ENCODE measurements at places on chromosomes 1 and 21.
A peak's percentile ranks its signal among the peaks of the same experiment; 100 is the strongest.

GRCh38 chr1:224080115-224080774 lies 33.7 kb upstream of the FBXO28 start:
- ATAC-seq, result peak; percentile 92

DNA sequence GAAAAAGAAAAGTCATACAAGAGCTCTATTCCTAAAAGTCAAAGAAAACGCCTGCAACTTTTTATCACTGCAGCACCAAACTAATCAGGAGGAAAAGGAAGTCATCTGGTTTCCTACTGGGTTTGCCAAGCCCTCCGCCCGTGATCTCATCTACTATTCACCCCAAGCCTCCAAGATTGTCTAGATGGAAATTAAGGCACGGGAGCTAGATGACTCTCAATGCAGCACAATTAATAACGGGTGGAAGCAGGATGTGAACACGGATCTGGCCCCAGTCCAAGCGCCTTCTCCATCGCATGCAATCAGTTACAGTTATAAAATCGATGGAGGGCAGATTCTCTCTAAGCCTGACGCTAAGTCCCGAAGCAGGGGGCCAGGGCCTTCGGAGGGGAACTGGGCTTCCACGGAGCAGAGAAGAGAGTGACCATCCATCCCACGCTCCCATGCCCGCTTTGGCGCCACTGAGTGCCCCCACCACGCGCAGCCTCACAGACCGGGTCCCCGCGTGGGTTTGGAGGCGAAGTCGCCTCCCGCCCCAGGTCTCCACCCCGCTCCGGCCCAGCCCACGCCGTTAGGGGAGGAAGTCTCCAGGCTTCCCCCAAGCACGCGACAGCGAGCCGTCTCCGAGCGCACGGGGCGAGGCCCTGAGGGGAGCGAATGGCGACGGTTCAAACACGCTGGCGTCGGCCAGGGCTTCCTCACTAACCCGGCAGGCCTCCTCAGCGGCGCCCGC lies 1.8 kb downstream of the HSF2BP start:
- ATAC-seq, result no peak

DNA sequence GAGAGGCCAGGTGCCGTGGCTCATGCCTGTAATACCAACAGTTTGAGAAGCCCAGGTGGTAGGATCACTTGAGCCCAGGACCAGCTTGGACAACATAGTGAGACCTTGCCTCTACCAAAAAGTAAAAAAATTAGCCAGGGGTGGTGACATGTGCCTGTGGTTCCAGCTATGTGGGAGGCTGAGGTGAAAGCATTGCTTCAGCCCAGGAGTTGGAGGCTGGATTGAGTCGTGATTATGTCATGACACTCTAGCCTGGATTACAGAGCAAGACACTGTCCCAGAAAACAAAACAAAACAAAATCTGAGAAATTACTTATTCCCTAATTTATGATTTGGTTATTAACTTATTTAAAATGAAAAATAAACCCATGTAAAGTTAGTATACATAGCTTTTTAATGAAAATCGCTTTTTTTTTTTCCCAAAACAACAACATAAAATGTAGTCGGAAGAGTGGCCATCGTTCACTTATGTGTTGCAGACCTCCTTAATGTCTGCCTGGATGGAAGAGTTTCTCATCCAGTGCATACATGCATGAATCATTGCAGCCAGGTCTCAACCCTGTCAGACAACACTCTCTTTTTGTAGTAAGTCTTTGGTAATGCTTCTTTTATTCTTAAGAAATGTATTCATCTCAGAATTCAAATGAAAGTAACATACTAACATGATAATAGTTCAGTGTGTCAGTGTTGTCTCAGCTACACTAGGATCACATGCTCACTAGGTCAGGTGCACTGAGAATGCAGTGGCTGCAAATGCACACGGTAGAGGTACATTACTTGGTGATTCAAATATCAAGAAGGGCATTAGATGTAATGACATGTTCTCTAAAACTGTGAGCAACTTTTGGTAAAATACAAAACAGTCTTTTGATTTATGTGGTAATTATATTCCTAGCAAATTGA lies 28.0 kb downstream of the ITSN1 start:
- peak; percentile 32 for ATAC-seq

GRCh38 chr1:17881761-17882160 lies 126.6 kb downstream of the ACTL8 start:
- ATAC-seq, result no peak

- ATAC-seq, result no peak
These were observed 63.2 kb downstream of the GNG4 start for GRCh38 chr1:235586413-235586812.

DNA sequence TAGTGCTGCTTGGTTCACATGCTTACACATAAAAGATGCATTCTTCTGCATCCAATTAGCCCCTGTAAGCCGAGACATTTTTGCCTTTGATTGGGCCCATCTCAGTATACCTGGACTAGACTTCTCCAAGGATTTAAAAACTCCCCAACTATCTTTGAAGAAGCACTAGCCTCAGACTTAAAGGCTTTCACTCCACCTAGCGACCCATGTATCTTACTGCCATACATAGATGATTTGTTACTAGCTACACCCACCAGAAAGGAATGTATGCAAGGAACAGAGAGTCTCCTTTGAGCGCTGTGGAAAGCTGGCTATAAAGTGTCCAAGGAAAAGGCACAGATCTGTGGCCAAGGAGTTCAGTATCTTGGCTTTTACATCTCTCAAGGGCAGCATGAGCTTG lies 91.7 kb downstream of the LIPI start:
- no peak for ATAC-seq

- no peak for ATAC-seq
These were observed 13.9 kb downstream of the SH2D1B start for GRCh38 chr1:162397943-162398560.

DNA sequence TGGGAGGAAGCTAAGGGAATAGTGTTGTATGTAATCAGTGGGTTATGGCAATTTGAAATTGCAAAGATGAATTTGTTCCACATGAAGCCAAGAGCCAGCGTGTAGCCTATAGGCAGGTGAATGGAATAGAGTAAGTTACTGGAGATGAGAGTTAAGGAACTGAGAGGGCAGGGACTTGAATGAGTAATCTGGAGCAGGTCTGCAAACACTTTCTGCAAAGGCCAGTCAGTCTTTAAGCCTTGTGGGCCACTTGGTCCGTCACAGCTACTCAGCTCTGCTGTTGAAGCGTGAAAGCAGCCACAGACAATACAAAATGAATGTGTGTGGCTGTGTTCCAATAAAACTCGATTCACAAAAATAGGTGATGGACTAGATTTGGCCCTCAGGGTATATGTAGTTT lies 29.2 kb downstream of the SZT2 start:
- ATAC-seq, result peak; percentile 28

GRCh38 chr1:33120436-33121231 lies 39.7 kb downstream of the AZIN2 start:
- ATAC-seq, result peak; percentile 58

- ATAC-seq, result no peak
These were observed 420.9 kb downstream of the KIF26B start for GRCh38 chr1:245575710-245576109.

DNA sequence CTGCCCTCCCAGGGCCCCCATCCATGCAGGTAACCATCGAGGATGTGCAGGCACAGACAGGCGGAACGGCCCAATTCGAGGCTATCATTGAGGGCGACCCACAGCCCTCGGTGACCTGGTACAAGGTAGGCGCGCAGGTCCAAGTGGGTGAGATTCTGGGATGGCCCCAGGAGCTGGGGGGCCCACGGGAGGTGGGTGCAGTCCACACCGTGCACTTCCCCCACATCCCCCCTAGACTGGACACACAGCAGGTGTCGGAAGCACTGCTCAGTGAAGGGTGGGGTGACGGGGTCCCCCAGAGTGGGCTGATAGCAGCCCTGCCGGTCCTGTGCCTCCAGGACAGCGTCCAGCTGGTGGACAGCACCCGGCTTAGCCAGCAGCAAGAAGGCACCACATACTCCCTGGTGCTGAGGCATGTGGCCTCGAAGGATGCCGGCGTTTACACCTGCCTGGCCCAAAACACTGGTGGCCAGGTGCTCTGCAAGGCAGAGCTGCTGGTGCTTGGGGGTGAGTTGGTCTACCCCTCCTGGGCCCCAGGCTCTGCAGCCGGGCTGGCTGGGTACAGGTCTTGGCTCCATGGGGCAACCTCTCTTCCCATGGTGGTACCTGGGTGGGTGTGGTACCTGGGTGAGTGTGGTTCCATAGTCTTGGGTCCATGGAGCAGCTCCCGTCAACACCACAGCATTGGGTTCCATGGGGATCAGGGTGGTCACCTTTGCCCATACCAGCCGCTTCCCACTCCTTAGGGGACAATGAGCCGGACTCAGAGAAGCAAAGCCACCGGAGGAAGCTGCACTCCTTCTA lies 40.4 kb downstream of the TRIM11 start:
- no peak for ATAC-seq

DNA sequence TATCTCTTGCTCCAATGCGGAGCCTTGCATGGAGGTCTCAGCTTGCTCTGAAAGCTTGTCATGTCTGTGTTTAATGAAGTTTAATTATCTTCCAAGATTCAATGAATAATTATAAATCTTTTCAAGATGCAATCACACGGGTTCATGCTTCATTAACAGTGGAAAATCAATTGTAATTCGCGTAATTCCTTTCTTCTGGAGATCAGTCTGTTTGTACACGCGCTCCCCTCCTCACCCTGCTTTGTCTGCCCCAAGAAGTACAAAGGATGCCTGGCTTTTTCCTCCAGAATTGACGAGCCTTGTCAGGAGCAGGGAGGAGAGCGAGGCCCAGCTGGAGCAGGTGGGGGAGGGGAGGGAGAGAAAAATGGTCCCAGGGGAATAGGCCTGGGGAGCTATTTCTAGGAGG lies 65.0 kb upstream of the DISP3 start:
- no peak for ATAC-seq

- ATAC-seq, result no peak
These were observed 262.6 kb downstream of the SIPA1L2 start for GRCh38 chr1:232367293-232367692.

DNA sequence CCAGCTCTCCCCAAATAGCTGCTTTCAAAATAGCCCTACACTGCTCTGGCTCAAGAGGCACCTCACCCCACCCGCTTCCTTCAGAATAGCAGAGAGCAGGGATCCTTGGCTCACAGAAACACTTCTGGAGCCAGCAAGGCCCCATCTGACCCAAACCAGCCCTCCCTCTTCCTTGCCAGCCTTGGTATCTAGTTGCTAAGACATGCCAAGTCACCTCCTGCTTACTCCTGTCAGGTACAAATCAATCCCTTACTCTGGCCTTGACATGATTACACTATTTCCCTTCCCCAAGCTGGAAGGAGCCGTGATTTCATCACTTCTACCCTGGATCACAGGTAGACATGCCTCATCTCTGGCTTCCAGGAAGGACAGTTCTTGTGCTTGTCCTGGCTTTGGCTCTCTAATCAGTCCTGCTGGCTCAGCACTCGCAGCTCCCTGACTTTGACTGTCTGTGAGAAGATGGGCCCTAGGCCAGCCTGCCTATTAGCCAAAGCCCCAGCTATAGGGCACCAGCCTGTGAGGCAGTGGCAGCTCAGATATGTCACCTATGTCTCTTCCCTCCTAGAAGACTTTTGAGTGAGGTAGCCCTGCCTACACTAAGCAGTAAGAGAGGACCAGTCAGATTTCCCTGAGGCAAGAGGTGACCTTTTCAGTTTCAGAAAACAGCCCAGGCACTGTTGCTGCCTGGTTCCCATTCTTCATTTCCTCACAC lies 8.9 kb upstream of the MUTYH start:
- peak; percentile 69 for ATAC-seq

GRCh38 chr21:38294609-38295008 lies 37.8 kb downstream of the KCNJ15 start:
- no peak for ATAC-seq

DNA sequence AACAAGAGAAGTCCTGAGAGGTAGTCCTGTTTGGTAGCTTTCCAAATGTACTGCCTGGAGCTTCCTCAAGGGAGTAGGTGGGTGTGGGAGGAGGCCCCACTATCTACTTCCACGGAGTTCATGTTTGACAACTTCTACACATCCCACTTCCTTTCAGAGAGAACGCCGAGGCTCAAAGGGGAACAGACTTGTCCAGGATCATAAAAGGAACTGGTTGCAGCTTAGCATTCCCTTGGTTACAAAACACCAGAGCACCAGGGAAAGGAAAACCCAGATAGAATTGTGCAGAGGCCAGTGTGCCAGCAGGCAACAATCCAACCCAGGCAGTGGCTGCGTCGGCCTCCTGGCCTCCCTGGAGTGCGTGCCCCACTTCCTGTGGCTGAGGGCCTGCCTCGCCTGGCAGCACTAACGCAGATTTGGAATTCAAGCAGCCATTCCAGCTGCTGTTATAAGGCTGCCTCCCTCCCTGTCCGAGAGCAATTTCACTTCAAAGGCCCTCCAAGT lies 4.2 kb upstream of the RAP1GAP start:
- no peak for ATAC-seq

- peak; percentile 19 for ATAC-seq
These were observed 45.9 kb downstream of the SPSB1 start for GRCh38 chr1:9338397-9339246.

DNA sequence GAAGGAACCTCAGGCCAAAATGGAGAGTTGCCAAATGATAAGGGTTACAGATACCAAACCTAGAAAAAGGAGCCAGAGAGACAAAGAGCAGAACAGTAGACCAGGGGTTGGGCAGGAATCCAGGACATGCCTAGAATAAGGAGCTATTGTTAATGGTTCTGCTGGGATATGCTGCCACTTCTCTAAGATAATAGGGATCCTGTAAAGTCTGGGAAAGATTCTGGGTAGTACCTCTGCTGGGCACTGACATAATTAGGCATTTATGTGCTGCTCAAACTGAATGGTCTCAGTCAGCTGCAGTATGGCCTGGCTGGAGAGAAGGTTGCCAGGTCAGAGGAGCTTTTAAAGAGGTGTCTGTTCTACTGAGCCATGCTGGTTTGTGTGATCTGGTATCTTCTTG lies 19.9 kb upstream of the NRIP1 start:
- ATAC-seq, result no peak

GRCh38 chr1:33736496-33736895 lies 127.4 kb upstream of the HMGB4 start:
- ATAC-seq, result no peak

- ATAC-seq, result no peak
These were observed 48.5 kb upstream of the TTC39A start for GRCh38 chr1:51378871-51379270.

- no peak for ATAC-seq
These were observed 146.4 kb downstream of the FOXD2 start for GRCh38 chr1:47584249-47584648.

DNA sequence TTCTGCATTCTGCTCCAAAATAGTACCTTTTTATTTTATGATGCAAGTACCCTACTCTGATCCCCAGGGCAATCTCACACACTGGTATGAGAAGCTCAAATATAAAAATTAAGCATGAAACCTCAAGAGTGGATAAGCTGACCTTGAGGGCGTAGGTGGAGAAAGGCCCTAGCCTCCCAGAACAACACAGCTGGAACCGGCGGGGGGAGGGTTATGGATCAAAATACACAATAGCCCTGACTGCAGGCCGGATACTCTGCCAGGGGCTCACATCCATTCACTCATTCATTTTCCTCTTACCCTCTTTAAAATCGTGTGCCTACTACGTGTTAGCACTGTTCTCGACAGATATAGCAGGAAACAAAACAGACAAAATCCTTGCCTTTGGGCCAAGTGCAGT lies 32.8 kb upstream of the ECE1 start:
- ATAC-seq, result no peak

- peak; percentile 44 for ATAC-seq
These were observed 54.5 kb upstream of the MRPS6 start for GRCh38 chr21:34018910-34019309.

GRCh38 chr1:67355745-67356424 lies 48.2 kb downstream of the IL12RB2 start:
- peak; percentile 84 for ATAC-seq

All from esophagus mucosa (tissue), 1 donor.